ENCODE measurements at places on chromosomes 2 and 18.

DNA sequence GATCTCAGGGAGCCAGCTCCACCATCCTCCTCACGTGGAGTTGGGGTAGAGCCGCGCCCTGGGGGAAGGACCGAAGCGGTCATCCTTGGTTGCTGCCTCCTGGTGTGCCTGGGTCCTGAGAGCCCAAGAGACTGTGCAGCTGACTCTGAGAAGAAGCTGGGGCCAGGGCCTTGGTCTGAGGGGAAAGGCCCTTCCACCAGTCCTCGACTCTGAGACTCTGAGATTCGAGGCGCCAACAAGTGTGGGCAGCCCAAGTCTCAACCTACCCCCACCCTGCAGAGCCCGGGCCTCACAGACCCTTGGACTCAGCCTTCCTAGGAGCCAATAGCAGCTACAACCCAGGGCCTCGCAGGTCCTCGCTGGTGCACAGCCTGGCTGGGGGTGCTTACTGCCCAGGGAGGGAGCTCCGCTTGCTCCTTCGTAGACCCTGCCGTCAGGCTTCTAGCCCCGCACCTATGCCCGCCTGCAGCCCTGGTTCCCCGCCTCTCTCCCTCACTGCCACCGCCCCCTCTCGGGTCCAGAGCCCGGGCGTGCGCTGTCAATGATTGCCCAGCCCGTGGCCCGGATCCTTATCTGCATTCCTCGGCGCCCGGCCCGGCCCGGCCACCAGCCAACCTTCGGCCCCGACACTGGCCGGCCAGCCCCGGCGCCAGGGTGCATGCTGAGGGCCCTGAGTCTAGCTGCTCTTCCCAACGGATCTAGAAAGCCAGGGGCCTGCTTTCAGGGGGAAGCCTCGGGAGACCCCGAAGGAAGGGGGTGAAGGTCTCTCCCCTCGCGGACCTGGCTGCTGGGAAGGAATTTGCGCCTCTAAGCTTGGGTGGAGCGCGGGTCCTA, 2.0 kb downstream of the IHH start:
- DNase-seq: no peak

- no peak for DNase-seq
Measured at GRCh38 chr2:174477759-174478158, 9.1 kb downstream of the GPR155 start.

- DNase-seq: no peak
Measured at GRCh38 chr2:39622860-39623259, 42.9 kb upstream of the TMEM178A start.

- no peak for DNase-seq
Measured at GRCh38 chr2:176101842-176102241, 2.2 kb downstream of the HOXD12 start.

DNA sequence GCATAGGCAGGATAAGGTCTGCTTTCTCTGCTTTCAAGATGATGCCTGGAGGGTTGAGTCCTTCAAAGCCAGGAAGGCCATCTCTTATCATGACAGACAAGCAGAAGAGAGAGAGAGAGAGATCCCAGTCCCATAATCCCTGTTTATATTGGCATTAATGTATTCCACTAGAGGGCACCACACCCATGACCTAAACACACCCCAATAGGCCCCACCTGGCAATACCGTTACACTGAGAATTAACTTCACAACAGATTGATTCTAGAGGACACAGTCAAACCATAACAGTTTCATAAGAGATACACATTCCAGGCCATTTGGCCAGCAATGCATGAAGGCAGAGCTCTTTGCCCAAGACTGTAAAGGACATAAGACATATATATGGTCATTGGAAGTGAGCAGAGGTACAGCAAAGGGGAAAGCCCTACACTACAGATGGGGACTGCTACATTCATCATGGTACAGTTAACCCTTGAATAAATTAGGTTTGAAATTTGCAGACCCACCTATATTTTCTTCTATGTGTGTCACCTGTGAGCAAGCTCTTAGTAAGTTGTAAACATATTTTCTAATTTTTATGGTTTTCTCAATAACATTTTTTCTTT, 1516.1 kb downstream of the RPIA start:
- DNase-seq: no peak

- no peak for DNase-seq
Measured at GRCh38 chr2:204343685-204344084, 201.6 kb upstream of the PARD3B start.

DNA sequence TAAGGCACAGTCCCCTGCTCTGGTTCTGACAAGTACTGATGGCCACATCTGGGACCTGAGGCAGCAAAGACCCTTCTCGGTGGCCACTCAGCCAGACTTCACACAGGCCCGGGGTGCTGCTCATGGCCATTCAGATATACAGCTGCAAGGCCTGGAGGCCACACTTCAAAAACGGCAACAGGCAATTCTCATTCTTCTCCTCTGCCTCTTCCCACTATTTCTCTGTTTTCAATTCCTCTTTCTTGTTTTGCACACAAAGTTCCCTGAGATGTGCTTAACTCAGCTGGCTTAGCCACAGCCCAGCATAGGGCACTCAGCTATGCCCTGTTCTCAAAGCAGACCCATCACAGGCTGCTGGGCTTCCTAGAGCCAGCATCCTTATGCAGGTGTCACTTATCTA, 29.9 kb downstream of the PTPN18 start:
- no peak for DNase-seq

DNA sequence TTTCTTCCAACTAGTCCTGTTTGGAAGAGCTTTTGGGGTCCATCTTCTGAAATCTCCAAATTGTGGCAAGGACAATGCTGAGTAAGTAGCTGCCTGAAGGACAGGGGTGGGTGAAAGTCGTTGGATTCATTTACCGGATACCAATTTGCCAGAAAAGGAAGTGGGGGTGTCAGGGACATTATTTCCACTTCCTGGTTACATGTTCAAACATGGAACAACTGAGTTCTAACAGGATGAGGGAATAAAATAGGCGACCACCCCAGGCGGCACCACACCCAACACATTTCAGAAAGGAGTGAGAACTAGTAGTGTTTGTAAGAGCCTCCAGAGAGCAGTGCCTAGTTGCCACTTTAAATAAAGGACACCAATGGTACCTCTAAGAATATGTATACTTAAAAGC, 158.6 kb upstream of the SERTAD2 start:
- DNase-seq: no peak

DNA sequence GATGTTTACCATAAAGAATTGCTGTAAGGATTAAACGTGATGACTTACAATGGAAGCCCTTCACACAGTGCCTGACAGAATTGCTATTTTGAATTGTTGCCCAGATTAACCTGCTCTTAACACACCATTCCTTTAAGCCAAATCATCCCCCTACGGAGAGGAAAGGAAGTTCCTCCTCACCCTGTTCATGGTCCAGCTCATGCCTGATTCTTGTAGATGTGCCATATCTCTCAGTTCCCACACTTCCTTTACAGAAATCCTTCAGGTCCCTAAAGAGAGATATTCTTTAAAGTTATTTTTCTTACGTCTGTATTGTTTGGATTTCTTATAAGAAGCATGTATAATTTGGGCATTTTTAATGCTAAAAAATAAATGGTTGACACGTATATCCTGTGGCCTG, 127.5 kb upstream of the DAPL1 start:
- no peak for DNase-seq

GRCh38 chr2:10385501-10385900, 62.6 kb downstream of the ODC1 start:
- DNase-seq: no peak

DNA sequence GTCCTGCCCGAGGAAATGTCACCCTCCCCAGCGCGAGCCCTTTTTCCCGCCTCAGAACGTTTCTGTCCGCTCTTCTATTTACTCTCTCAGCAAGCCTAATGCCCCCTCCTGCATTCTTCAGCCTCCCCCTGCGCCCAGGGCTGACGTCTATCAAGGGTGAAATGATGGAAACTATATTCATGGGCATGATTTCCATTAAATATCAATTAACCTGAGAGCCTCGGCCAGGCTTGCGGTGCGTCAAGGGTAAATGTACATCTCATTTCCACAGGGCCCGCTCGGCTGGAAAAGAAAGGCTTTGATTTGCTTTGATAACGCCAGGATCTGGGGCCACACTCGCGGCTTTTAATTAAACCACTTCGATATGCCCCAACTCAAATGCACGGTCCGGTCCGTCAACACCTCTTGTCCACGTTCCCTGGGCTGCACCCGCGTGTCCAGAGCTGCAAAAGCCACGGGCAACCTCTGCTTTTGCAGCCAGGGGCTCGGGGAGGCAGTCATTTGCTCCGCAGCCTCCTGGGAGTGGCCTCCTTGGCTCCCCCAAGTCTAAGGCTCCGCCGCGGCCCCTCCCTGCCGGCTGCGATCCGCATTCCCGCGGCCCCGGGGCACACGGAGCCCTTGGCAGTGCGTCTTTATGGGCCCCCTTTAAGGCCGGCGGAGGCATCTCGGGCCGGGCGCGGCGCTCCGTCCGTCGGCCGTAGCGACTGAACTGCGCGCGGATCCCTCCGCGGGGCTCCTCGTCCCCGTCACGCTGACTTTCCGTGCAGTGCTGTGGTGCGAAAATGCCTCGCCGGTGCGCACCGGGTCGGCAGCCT, at the start of gene HOXD8:
TSS of gene HOXD8 (plus strand) at position 724 of the 815 bp plus-strand sequence. CDS start 662 bp downstream, outside the sequence.
- peak; percentile 69 for DNase-seq

- no peak for DNase-seq
Measured at GRCh38 chr2:11517906-11518305, 15.9 kb upstream of the GREB1 start.

- DNase-seq: no peak
Measured at GRCh38 chr2:26330604-26331003, 15.3 kb upstream of the SELENOI start.

GRCh38 chr2:20371323-20372025, 20.8 kb upstream of the PUM2 start:
- DNase-seq: no peak

- DNase-seq: no peak
Measured at GRCh38 chr18:69490813-69491212, 90.1 kb downstream of the DOK6 start.

DNA sequence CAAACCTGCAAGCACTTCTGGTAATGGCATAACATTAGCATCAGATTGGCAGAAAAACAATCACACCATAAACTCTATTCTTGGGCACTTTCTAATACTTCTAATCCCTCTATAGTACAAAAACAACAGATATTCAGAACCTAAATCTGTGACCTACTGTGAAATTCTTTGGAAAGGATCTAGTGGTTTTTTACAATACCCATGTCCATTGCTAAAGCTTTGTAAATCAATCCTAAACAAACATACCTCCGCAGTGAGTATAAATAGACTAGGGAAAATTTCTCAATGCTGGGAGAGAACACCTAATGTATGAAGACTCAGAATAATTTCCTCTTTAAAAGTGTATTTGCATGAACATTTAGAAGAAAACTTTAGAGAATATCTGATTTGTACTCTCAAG, 1098.5 kb upstream of the DDX18 start:
- DNase-seq: no peak

GRCh38 chr2:191759680-191760079, 81.7 kb downstream of the NABP1 start:
- no peak for DNase-seq

- DNase-seq: no peak
Measured at GRCh38 chr2:152421521-152422370, 86.8 kb downstream of the FMNL2 start.

GRCh38 chr2:217573571-217573970, 429.2 kb downstream of the TNS1 start:
- no peak for DNase-seq

- DNase-seq: no peak
Measured at GRCh38 chr2:214293593-214293992, 117.3 kb upstream of the VWC2L start.

- DNase-seq: peak; percentile 23
Measured at GRCh38 chr18:13513021-13513420, 213.3 kb downstream of the FAM210A start.

DNA sequence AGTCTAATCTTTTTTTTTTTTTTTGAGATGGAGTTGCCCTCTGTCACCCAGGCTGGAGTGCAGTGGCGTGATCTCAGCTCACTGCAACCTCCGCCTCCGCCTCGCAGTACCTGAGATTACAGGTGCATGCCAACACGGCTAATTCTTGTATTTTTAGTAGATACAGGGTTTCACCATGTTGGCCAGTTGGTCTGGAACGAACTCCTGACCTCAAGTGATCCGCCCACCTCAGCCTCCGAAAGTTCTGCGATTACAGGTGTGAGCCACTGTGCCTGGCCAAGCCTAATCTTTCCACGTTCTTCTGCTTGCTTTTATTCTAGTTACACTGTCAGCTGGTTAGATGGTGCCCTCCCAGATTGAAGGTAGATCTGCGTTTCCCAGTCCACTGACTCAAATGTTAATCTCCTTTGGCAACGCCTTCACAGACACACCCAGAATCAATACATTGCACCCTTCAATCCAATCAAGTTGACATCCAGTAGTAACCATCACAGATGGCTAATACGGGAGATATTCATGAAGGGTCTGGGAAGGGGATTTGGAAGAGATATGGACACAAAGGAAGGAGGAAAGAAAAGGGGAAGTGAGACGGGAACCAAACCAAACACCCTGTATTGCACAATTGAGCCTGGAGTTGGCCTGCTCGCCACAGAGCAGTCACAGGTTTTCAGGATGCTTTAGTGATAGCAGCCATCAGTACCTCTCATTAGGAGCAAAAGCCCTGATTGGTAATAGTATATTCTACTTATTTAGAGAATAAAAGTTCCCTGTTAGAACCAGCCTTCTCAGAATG, 229.8 kb downstream of the PIK3C3 start:
- no peak for DNase-seq

- DNase-seq: no peak
Measured at GRCh38 chr2:142974288-142975024, 97.0 kb downstream of the KYNU start.

- no peak for DNase-seq
Measured at GRCh38 chr2:69251943-69252342, 135.1 kb downstream of the GFPT1 start.

- no peak for DNase-seq
Measured at GRCh38 chr2:202508686-202509085, 126.1 kb upstream of the FAM117B start.

DNA sequence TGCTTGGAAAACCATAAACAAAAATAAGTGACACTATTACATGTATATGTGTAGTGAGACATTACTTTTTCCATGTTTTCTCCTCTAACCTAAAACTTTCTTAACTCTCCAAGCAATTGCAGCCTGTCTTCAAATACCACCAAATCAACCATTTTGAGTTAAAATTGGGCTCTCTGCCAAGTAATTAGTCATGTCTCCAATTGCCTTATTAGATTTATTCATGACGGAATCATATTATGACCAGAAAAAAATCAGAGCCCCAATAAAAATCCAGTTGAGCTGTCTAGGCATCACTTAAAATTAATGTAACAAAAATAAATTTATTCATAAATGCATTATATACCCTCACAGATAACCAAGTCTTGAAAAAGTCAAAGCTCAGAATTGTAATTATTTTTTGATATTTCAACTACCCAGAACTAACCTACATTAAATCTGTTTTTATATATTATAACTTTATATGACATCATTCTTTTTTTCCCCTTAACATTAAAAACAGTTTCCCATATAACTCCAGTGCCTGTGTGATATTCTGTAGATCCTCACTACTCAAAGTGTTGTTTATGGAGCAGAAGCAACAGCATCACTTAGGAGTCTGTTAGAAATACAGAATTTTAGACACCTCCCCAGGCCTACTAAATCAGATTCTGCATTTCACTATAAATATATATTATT, 157.0 kb downstream of the ERBB4 start:
- DNase-seq: no peak

GRCh38 chr2:28423856-28424605, 31.4 kb downstream of the FOSL2 start:
- no peak for DNase-seq

GRCh38 chr2:70608373-70608772, 54.7 kb upstream of the TGFA start:
- DNase-seq: no peak

- peak; percentile 49 for DNase-seq
Measured at GRCh38 chr18:54119524-54120019, 104.9 kb downstream of the MBD2 start.

GRCh38 chr2:70685771-70686171, 82.2 kb downstream of the ADD2 start:
- no peak for DNase-seq

Data from NCI-H1092 (cell line).